ENCODE measurements at places on chromosomes 2 and 18.
A peak's percentile ranks its signal among the peaks of the same experiment; 100 is the strongest.

- DNase-seq = no peak
These were observed 4.5 kb downstream of the CRIM1 start for GRCh38 chr2:36360063-36360462.

DNA sequence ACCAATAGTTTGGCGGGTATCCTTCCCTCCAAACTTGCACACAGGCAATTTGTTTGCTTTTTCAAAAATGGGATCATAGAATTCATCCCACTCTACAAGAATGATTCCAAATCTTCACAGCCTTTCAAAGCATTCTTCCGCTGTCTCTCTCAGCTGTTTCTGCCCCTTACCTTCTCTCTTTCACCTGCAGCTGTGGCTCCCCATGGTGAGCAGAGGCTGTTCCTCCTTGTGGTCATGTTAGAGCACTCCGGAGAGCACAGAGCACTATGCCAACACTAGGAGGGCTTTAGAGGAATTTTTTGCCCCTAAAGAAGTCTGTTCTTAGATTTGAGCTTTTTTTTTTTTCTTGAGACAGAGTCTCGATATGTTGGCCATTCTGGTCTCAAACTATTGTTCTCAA is 30.4 kb downstream of the MTHFD2 start:
- DNase-seq = no peak

DNA sequence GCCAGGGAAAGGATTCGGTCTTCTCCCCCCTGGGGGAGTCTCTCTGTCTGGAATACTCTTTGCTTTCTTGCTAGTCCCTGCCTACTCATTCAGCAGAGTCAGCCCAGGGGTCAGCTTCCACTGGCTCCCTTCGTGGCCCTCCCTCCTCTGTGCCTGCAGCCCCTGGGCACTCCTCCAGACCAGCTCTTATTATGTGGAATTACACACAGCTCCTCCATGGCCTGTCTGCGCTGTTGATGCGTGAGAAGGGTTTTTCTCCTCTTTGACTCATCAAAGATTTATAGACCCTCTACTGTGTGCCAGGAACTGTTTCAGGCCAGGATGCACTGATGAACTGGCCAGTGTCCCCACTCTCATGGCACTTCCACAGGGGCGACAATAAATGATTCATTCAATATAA is 44.4 kb downstream of the ST8SIA5 start:
- no peak for DNase-seq

- DNase-seq = no peak
These were observed 7.1 kb upstream of the CEP68 start for GRCh38 chr2:65049010-65049639.

GRCh38 chr18:50734342-50734741 is 85.5 kb downstream of the MRO start:
- no peak for DNase-seq

DNA sequence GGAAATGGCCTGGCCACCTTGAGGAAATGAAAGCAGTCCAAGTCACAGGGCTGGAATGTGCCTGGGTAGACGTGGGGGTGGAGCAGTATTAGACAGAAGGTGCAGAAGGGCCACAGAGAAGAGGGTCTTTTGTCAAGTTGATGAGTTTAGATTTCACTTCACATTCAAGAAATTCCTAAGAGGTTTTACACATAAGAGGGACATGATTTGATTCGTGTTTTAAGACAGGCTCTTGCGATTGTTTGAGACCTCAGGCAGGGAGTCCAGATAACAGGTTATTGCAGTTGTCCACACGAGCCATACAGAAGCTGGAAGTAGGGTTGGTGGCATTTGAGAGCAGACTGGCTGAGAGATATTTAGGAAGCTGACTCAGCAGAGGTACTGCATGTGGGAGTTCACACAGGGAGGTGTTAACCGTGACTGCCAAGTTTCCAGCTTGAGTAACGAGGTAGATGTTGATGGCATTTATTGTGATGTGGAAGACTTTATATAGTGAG is 64.6 kb downstream of the NEB start:
- peak; percentile 8 for DNase-seq

DNA sequence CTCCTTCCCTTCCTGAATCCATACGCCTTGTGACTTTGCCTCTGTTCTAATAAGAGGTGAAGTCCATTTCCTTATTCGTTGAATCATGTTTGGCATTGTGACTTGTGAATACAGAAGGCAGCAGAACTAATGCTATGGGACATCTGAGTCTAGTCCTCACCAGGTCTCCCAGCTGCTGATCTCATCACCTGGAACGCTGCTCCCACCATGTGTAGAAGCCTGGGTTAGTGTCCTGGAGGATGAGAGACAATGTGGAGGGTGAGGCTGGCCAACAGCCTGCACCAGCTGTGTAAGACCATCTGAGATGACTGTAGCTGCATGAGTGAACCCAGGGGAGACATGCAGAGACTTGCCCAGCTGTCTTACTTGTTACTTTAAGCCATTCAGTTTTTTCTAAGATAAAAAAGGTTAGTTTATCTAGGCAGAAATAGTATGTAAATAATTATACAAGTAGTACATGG is 3.5 kb upstream of the HAAO start:
- DNase-seq = peak; percentile 64

DNA sequence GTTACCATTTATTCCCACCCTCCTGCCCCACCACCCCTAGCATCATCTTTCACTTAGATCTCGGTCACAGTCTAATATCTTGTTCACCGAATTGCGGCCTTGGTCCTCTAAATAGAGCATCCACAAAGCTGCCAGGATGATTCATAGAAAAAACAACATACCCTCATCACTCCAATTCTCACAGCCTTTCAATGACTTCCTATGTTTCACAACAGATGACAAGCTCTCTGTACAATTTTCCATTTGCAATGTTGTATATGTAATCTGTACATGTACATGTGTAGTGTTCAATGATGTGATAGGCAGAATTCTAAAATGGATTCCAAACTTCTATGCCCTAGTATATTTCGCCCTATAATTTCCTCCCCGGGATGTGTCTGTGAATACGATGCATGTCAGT is 675.6 kb upstream of the CELF4 start:
- no peak for DNase-seq

DNA sequence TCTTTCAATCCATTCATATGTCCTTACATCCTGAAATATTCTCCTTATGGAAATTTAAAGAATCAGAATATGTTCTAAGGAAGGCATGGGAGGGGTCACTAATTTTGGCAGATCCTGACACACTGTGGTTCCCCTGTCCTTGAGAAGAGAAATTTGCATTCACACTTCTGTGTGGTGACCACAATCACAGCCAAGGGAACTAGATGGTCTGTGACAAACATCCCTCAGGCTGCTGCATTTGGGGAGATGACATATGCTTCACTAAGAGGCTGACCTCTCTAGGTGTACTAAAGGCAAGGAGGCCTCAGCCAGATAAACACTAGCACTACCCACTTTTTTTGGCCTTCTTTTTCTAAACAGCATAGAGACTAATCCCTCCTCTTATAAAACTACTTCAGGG is 129.6 kb downstream of the MREG start:
- no peak for DNase-seq

- no peak for DNase-seq
These were observed 112.8 kb upstream of the MAP3K20 start for GRCh38 chr2:172962824-172963223.

GRCh38 chr18:5317186-5317585 is 21.7 kb upstream of the ZBTB14 start:
- DNase-seq = no peak

- no peak for DNase-seq
These were observed 48.4 kb downstream of the BCL2 start for GRCh38 chr18:63271148-63271547.

- no peak for DNase-seq
These were observed 114.7 kb downstream of the FAM210A start for GRCh38 chr18:13611601-13612195.

- DNase-seq = no peak
These were observed 41.1 kb downstream of the FEZ2 start for GRCh38 chr2:36556842-36557241.

DNA sequence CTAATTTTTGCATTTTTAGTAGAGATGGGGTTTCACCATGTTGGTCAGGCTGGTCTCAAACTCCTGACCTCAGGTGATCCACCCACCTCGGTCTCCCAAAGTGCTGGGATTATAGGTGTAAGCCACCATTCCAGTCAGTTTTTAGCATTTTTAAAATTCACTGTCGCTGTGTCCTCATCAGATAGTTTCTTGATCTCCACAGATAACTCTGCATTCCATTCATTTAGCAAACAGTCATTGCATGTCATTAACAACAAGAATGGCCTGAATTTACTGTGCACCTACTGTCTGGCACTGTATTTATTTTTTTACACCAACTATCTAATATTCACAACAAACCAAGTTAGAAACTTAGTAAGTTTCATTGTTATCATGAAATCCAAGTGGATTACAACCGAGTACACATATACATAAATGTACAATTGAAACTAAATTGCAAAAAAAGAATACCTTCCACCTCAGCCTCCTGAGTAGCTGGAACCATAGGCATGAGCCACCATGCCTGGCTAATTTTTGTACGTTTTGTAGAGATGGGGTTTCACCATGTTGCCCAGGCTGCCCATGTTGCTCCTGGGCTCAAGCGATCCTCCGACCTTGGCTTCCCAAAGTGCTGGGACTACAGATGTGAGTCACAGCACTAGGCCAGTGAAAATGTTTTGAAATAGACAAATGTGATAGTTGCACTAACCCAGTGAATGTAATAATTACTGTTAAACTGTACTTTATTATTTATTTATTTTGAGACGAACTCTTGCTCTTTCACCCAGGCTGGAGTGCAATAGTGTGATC is 4.3 kb downstream of the MCEE start:
- DNase-seq = no peak

GRCh38 chr2:204362581-204362980 is 182.7 kb upstream of the PARD3B start:
- DNase-seq = no peak

DNA sequence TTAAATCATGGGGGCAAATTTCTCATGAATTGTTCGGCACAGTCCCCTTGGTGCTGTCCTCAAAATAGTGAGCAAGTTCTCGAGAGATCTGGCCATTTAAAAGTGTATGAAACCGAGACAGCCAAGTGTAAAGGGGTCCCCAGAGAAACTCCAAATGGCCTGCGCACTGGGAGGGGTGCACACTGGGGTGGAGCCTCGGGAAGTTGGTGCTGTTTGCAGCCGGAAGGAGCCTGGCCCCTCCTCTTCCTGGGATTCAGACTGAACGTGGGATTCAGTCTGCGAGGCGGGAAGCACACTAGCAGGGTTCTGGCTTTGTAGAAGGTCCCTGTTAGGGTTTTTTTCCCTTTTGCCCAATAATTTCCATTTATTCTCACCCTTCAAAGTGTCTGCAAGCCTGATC is 48.8 kb downstream of the RABL2A start:
- DNase-seq = no peak

GRCh38 chr2:85539361-85540132 is 579 bp downstream of the MAT2A start:
- DNase-seq = peak; percentile 72

DNA sequence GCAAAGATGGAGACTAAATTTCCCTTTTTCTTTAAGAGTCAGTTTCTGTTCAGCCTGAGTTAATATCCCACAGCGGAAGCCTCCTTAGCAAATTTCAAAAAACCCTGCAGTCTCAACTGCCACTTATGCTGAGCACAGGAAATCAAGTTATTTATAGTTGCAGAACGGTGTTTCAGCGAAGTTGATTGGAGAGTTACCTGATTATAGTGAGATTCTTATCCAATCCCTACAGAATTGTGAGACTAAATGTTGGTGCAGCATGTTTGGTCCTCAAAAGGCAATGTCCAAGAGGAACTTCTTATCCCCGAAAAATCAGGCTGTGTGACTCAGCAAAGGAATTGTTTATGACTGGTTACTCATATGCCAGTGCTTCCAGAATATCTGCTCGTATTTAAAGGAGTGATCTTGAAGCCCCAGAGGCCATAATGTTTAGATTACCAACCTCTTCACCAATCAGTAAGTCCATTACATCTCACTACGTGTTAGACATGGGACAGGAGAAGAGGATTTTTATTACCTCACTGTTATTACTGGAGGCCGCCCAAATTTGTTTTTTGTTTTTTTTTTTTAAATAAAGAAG is 67.9 kb downstream of the LRRFIP1 start:
- DNase-seq = no peak

DNA sequence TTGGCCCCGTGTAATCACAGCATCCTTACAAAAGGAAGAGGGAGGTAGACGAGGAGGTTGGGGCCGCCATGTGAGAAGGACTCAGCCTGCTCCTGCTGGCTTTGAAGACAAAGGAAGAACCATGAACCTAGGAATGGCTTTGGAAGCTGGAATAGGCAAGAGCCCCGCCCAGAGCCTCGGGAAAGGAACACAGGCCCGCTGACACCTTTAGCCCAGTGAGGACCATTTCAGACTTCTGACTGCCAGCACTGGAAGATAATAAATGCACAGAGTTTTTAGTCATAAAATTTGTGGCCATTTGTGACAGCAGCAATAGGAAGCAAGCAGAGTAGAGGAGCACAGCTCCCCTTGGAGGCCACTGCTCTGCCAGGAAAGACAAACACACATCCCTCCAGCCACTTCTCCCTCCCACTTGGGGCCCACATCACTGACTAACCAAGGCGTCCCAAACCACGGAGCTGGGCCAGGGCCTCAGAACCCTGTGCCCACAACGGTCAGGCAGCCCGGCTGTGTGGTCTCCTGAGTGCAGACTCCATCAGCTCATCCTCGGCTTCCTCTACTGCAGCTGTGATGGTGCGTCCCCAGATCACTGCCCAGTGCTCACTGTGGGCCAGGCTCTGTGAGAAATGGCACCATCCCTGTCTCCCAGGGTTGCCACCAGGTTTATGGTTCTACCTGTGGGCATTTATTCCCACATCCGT is 39.7 kb downstream of the TFCP2L1 start:
- no peak for DNase-seq

DNA sequence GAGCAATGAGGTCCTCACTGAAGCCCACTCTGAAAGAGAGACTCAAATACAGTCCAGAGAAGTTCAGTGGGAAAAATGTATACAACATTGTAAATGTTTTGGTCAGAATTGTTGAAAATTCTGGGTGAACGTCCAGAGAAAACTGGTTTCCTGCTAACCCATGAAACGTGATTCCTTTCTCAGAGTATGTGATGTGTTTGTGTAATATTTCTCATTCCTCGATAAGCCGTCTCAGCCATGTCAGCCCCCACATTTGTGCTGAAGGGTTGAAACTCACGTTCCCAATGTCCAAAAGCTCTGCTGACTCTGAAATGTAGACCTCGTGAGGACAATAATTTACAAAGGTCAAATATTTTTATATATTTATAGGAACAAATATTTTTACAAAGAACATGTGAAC is 51.6 kb downstream of the BMP10 start:
- DNase-seq = no peak

DNA sequence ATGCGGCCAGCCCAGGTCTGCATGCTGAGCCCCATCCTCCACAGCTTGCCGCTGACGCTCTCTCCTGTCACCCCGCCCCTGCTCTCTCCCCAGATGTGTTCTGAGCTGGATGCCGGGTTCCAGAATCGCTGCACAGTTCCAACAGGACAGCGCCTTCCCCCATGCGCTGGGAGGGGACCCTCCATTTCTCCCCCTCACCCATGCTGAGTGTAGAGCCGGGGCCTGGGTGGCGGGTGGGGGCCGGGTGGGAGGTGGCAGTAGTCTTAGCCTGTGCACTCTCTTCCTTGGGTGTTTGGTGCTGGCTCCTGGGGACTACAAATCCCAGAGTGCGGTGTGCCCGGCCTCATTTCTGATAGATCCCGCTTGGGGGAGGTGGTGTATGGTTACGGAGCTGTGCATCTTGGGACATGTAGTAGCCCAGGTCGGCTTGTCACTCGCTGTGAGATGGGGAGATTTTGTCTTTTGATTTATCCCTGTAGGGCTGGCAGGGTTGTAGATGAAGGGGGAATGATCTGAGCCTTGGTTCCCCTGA is 6.8 kb downstream of the DNAJB2 start:
- no peak for DNase-seq

- DNase-seq = no peak
These were observed 33.2 kb downstream of the SPOPL start for GRCh38 chr2:138534791-138535190.

GRCh38 chr18:25351777-25352628 is at the start of gene ZNF521:
ZNF521 (minus strand) TSS chr18:25352166; CDS start chr18:25350946, 1,220 bp downstream.
- no peak for DNase-seq

Data from T-helper 2 cell (primary cell).